A549 (cell line): ENCODE measurements at places on chromosomes 7 and 10. TPM values are rescaled to one million over a fixed set of nuclear protein-coding genes. Genes with fewer than 3 reads are reported as not detected.

- no peak for DNase-seq
Measured at GRCh38 chr10:132669208-132669861, 116.6 kb downstream of the NKX6-2 start.

AFAP1L2 gene
- 26.6 to 35.0 TPM (median 27.3 TPM) in 3 replicates for polyA plus RNA-seq

DNA sequence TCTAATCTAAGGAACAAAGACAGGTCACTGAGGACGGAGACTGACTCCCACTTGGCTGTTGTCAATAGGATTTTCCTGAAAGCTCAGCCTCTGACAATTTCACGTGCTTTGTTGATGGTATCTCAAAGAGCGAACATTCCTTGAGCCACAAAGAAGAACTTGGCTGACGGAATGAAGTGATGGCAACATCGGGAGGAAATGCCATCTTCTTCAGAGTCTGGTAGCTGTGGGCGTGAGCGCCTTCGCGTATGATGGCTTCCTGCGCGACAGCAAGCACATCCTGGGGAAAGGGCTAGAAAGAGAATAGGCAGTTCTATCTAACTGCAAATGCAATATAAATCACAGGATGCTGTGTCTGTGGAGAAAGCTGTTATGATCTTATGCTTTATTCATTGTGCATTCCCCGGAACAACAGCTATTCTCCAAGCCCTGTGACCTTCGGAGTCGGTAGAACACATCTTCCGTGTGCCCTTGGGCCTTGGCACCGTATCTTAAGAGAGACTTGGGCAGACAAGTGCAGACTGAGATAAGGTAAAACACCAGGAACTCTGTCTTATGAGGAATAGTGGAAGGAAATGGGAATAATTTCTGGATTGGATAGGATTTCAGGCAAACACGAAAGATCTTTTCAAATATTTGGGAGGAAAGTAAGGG, 19.6 kb upstream of the GTPBP4 start:
- no peak for DNase-seq

GRCh38 chr7:8739837-8740236, 306.4 kb downstream of the NXPH1 start:
- no peak for DNase-seq

DNA sequence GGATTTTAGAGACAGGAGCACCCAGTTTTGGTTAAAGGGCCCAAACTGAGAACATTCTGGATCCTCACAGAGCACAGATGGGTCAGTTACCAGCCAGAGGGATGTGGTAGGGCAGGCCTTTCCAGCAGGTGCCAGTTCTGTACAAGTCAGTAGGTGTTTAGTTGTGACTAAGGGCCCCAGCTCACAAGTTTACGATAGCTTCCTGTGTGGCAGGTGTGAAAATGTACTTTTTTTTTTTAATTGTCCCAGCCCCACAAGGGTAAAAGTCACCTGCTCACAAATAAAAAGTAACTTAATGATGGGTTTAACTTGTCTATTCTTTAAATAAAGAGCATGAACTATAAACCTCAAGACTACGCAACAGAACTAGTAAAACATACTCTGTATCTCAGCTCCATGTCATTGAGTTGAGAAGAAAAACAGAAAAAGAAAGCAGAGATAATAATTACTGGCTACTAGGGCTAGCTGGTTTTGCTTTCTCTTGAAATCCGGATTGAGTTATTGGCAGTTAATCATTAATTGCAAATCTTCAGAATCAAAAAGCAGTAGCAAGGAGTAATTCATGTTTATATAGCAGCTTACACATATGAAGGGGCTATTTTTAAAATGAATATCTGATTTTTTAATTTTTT, 15.4 kb downstream of the NFE2L3 start:
- DNase-seq = no peak

ZNF727 gene
- not detected in 3 replicates for polyA plus RNA-seq

- DNase-seq = no peak
Measured at GRCh38 chr10:1807924-1808323, 70.6 kb upstream of the ADARB2 start.

PDK4 gene
- polyA plus RNA-seq = 5.5 to 8.6 TPM (median 6.5 TPM) in 3 replicates

MEOX2 gene
- polyA plus RNA-seq = not detected in 3 replicates

NSUN6 gene
- 6.3 to 6.5 TPM (median 6.5 TPM) in 3 replicates for polyA plus RNA-seq

DNA sequence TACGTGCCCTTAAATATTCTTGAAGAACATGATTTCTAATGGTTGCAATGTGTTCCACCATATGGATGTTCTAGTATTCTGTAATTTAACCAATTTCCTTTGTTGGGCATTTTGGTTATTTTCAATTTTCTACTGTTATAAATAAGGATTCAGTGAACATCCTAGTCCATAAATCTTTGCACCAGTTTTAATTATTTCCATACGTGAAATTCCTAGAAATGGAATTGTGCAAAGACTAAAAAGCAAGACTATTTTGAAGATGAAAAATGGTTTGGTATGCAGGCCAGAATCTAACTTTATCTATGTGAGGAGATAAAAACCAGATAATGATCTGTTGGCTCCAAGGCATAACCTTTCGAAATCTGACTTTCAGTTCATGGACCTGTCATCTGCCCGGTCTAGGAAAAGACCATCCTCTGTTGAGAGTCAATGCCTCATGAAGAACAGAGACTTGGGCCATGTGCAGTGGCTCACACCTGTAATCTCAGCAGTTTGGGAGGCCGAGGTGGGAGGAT, 633.2 kb upstream of the NRP1 start:
- no peak for DNase-seq

WIPF3 gene
- 0.30 to 0.42 TPM (median 0.36 TPM) in 3 replicates for polyA plus RNA-seq

DNA sequence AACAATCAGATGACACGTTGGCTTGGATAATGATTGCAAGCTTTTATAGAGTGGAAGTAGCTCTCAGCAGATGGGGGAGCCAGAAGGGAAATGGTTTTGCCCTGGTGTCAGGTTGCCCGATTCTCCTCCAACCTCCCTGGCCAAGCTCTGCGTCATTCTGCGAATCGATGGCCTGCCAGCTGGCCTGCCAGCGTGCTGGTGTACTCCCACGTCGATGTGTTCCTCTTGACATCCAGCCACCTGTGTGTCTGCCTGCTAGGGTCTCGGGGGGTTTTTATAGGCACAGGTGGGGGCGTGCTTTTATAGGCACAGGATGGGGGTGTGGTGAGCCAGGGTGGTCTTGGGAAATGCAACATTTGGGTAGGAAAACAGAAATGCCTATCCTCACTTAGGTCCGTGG, 4.6 kb downstream of the NET1 start:
- no peak for DNase-seq

PMPCB gene
- 75.8 to 77.2 TPM (median 76.8 TPM) in 3 replicates for polyA plus RNA-seq

INPP5F gene
- 5.6 to 6.2 TPM (median 5.6 TPM) in 3 replicates for polyA plus RNA-seq

DNA sequence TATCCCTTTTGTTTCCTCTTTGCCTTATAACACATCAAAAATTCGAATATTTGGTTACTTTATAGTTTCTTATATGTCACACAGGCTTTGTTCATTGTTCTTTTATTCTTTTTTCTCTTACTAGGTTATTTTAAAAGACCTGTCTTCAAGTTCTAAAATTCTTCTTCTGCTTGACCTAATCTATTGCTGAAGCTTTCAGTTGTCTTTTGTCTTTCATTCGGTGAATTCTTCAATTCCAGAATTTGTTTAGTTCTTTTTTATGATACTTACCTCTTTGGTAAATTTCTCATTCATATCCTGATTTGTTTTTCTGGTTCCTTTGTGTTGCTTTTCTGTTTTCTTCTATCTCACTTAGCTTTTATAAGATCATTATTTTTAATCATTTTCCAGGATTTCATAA, 188.4 kb downstream of the ZEB1 start:
- no peak for DNase-seq

PPRC1 gene
- 43.9 to 49.1 TPM (median 44.1 TPM) in 3 replicates for polyA plus RNA-seq

GRCh38 chr10:100872034-100872791, 40.5 kb upstream of the SLF2 start:
- peak; percentile 63 for DNase-seq

CFAP70 gene
- 0.28 to 0.34 TPM (median 0.32 TPM) in 3 replicates for polyA plus RNA-seq

- DNase-seq = no peak
Measured at GRCh38 chr10:1281405-1281782, 225.2 kb downstream of the WDR37 start.

DNA sequence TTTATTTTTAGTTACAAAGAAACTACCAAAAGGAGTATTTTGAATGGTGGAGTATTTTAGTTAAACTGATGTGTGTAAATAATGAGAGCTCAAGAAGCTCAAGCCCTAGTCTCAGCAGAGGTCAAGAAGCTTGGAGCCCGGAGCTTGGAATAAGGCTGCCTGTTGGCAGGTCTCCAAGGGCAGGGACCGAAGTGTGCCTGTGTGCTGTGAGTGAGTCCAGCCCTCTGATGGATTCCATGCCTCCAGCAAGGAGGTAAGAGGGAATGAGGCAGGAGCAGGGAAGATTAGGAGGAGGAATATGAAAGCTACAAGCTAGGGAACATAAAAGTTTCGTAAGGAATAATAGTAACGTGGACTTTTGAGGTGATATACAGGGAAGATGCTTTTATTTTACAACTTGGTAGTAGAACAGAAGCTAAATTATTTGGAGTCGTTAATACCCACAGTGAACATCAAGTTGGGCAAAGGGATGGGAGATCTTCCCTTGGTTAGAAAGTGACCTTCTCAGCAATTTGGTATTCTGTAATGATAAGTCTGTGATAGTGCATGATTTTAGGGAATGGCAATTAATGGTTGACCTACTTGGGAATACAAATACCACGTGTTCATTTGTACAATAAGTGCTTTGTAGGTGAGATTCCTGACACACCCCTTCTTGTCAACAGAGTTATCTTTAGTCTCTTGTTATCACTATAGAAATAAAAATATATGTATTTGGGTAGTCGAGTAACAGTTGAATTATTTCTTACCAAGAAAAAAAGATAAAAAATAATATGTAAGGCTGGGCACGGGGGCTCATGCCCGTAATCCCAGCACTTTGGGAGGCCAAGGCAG, 4.6 kb downstream of the SEC23IP start:
- DNase-seq = no peak

CFAP43 gene
- polyA plus RNA-seq = 0.16 to 0.36 TPM (median 0.31 TPM) in 3 replicates

DNA sequence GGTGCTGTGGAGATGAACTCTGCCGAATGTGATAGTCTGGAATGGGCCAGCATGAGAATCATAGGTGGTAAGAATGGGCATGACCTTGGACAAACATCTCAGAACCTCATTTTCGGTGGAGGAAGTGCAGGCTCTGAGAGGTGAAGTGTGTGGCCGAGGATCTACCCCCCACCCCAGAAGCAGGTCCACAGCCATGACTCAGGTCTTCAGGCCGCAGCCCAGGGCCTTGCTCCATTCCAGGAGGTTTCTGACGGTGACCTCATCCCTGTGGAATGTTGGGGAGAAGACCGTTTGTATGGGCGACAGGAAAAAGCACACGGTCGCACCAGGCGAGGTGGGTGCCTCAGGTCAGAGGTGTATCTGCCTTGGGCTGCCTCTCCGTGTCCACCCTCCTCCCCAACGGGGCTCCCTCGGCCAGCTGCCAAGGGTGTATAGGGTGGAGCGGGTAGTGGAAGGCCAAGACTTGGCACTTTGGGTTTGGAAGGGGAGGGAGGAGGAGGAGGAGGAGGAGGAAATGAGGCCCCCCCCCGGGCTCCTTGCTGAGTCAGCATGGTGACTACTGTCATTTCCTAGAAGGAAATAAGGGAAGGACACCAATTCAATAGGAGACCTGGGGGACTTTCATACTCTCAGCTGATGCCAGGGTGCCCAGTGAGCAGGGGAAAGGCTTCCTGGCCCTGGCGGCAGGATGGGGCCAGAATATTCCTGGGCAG, 168.0 kb upstream of the RHEB start:
- DNase-seq = peak; percentile 96

DNA sequence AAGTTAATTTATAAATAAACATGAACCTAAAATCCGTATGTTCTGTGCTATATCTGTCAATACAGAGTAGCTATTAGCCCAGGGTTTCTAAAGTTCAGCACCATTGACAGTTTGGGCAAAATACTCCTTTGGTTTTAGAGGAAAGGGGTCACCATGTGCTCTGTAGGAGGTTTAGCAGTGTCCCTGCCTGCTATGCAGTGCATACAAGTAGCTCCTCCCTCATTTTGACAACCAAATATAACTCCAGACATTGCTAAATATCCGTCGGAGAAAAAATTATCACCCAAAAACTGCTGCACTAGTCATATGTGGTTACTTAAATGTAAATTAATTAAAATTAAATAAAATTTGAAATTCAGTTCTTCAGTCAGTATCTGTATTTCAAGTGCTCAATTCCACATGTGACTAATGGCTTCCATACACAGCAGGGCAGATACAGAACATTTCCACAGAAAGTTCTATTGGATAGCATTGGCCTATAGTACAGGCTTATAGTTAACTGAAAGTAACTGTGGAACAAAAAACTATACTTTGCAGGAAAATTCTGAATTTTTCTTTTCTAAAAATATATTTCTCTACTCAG, 6.4 kb downstream of the UPF2 start:
- no peak for DNase-seq

DNA sequence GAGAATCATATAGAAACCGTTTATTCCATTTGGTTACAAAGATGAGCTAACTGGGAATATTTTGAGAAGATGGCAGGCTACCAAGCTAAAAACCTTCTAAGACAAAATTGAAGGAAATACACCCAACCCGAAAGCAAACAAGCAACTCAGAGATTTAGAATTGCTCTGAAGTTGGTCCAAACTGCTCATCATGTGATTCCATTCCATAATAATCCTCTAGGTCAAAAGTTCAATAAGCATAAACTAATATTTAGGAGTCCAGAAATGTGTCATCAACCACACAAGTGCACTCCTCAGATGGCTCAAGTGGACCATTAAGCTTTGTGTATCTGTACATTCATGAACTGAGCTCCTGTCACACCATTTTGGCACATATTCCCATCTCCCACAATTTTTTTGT, 28.7 kb downstream of the DGKI start:
- no peak for DNase-seq

- no peak for DNase-seq
Measured at GRCh38 chr10:9016930-9017329, 962.4 kb downstream of the GATA3 start.

DNA sequence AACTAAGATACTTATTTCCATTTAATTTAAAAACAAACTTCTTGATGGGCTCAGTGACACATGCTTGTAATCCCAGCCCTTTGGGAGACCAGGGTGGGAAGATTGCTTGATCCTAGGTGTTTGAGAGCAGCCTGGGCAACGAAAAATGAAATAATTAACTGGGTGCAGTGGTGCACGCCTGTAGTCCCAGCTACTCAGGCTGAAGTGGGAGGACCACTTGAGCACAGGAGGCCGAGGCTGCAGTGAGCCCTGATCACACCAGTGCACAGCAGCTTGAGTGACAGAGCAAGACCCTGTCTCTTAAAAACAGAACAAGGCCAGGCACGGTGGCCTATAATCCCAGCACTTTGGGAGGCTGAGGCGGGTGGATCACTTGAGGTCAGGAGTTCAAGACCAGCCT, 37.4 kb downstream of the AVL9 start:
- no peak for DNase-seq

DNA sequence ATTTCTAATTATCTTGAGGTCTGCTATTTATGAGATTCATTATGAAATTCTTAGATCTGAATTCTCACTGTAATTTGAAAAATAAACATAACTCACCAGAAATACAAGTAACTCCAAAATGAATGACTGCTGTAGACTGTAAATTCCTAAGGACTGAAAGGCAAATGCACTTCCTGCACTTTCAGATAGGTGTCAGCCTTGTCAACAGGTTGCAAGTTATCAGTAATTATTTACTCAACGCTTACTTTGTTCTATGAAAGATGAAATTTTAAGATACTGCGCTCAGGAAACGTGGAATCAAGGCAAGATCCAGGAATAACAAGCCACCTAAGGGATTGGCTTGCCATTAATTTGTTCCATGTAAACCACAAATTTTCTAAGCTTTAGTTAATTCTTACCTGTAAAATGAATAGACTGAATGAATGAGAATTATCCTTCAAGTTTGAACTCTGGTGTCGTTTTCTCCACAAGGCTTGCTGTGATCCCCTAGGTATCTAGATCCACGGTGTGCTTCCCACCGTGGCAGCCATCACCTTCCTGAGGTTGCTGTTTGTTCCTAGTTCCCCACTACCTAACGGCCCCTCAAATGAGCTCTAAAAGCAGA, 12.6 kb downstream of the DHX32 start:
- peak; percentile 28 for DNase-seq

OR2A5 gene
- not detected in 3 replicates for polyA plus RNA-seq
